Suppressor macrophage treated with lipopolysaccharide for 4 hours (primary cell): ENCODE measurements at places on chromosomes 11 and 22.

DNA sequence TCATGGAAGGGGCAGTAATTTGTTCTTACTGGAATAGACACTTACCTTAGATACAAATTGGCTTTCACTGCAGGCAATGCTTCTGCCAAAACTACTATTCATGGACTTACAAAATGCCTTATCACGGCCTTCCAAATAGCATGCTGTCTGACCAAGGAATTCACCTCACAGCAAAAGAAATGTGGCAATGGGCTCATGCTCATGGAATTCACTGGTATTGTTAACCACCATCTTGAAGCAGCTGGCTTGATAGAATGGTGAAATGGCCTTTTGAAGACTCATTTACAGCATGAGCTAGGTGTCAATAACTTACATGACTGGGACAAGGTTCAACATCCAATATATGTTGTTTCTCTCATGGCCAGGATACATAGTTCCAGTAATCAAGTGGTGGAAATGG is 21.9 kb downstream of the OR5B21 start:
- no peak for DNase-seq

DNA sequence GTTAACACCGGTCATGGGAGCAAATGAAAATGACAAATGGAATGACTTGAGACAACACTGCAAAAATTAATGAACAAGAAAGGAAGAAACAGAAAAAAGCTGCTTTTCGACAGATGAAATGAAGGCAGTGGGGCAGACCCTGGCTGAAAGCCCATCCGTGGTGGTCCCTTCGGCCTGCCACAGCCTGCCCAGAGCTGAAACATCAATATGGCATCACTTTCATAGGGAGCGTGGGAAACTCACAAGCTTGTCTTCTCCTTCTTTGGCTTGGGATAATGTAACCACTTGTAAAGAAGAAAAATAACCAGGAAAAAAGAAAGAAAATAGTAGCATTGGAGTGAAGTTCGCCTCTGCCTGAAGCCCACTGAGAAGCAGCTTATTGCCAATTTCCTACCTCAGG is 78.8 kb downstream of the CTTN start:
- no peak for DNase-seq

DNA sequence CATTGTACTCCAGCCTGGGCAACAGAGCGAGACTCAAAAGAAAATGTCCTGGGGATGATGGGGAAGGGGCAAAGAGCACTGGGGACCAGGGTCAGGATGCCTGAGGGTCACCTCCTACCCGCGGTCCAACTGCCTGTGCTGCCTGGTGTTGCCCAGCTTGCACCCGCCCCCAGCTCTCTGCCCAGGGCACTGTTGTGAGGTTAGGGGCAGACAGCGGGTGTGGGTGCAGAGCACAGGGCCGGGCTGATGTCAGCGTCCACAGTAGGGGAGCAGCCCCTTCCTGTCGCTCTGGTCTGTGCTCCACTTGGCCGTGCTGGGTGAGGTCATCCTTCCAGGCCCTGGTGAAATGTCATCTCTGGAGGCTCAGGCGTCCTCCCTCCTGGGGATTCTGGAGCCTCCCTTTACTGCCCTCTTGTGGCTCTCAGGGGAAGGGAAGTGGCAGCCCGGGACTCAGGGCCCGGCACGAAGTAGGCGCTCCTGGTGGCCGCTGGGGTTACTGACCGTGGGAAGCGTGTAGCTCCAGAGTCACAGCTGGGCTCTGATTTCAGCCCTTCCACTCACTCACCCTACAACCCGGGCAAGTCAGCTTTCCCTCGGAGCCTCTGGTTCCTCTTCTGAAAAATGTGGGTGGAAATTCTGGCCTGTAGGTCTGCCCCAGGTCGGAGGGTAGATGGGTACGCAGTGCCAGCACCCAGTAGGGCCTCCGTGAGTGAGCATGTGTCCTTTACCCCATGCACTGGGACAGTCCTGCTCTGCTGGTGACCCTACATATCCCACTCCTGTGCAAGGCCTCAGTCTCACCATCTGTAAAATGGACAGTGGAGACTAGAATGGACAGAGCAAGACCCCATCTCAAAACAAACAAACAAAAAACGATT is 17.3 kb upstream of the PRR5 start:
- DNase-seq, result peak; percentile 98

DNA sequence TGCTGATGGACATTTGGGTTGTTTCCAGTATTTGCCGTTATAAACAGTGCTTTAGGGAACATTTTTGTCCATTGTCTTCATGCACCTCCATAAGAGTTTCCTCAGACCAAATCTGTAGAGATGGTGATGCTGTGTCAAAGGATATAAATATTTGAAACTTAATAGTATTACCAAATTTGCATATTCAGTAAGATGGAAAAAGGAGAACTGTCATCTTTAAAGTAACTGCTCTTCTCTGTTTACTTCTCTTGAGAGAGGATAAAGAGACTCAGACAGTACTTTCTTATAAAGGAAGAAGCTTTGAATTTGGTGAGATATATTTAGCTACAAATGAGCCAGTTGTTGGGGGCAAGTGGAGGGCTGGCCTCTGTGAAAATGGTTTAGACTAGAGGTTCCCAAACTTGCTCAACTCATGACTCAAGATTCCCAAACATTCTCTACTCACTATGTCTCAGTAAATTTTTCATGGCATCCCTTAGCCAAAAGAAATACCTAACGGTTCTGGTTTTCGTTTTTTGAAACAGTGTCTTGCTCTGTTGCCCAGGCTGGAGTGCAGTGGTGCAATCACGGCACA is 26.2 kb downstream of the SHISA8 start:
- no peak for DNase-seq

GRCh38 chr22:37098976-37099591 is 10.4 kb downstream of the TMPRSS6 start:
- no peak for DNase-seq

DNA sequence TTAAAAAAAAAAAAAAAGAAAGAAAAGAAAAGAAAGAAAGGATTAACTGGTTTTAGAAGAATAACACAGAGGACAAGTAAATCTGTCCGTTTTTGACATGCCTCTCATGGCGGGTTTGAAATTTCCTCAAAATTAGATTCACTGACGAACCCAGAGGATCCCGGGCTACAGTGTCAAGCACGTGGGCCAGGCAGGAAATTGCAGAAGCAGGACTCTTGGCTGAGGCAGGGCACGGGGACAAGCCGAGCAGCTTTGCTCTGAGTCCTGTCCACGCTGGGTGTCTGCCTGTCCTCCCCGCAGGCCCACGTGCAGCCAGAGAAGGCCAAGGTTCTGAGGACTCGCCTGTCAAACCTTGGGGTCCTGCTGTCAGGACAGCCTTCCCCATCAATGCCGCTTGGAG is 24.7 kb downstream of the GAL start:
- peak; percentile 35 for DNase-seq

GRCh38 chr22:27718186-27719035 is 83.1 kb downstream of the MN1 start:
- DNase-seq, result peak; percentile 93

DNA sequence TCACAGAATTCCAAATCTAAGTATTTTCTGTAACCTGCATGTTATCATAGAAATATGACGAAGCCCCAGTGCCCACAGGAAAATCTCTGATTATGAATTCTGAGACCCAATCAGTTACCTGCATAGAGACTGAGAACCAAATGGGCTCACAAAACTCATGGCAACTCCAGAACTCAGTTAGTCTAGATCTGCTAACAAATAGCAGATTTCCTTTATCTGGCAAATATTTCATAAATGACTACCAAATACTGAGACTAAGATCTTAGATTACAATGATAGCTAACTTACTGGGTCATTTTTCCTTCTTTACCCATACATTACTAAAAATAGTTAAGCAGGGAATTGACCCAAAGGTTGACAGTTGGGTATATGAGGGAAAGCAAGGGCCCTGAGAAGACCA is 228.1 kb upstream of the FAT3 start:
- no peak for DNase-seq

GRCh38 chr11:129283141-129283540 is 91.0 kb upstream of the ARHGAP32 start:
- no peak for DNase-seq

GRCh38 chr11:95108671-95109551 is 19.3 kb downstream of the ENDOD1 start:
- no peak for DNase-seq

- DNase-seq, result no peak
Observed at GRCh38 chr11:69286374-69287371, 7.3 kb upstream of the MYEOV start.

DNA sequence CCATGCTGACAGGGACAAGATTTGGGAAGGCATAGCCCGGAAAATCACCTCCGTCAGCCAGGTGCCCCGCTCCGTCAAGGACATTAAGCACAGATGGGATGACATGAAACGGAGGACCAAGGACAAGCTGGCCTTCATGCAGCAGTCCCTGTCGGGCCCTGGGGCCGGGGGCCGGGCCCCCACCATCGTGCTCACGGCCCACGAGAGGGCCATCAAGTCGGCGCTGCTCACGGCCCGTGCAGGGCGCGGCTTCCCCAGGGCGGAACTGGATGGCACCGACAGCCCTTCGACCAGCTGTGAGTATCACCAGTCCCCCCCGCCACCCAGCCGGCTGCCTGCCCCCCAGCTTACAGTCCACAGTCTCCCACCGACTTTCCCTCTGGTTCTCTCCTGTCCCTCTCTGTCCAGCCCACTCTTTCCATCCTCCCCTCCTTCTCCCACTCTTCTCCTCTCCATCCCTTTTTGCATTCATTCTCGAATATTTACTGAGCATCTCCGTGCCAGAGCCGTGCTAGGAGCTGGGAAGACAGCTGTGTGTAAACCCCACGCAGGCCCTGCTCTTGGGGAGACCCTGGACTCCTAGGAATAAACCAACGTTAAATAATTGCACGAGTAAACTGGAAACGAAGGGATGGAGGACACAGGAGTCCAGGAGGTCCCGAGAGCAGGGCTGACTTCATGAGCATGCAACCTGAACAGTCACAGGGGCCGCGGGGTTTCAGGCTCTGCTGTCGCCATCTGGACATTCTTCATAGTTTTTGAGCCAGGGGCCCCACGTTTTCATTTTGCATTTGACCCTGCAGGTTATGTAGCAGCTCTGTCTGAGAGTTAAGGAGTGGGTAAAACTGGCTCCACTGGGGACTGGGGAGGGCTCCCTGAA is 62.8 kb downstream of the PRDM11 start:
- DNase-seq, result no peak

DNA sequence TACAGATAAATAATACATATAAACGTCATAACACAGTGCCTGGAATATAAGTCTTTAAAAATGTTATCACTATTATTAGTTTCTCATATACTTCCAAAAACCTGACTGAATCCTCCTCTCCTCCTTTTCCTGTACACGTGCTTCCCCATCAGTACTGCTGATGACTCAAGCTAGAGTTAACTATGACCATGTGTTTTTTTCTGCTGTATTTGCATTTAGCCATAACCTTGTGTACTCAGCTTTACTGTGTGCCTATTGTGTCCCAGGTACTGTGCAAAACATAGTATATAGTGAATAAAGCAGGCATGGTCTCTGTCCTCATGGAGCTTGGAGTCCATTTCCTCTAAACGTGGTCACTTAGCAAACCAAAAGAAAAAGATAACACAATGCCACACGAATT is 56.5 kb upstream of the ARHGAP32 start:
- no peak for DNase-seq

DNA sequence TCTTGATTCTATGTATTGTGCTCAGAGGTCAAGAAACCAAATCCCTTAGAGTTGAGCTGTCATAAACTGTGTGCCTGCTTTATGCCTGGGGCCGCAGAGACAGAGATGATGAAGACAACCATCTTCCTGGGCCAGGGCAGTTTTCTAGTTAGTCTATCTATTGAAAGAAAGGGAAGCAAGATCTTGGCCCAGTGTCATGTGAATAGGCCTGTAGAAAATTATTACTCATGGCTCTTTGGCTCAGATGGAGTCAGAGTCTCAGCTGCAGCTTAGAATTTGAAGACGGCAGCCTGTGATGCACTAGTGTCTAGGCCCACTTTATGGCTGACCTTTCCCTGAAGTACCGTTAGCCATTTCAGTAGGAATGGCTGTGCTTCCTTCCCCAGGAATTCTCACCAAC is 112.0 kb downstream of the DBX1 start:
- peak; percentile 5 for DNase-seq

- no peak for DNase-seq
Observed at GRCh38 chr11:121237686-121238658, 54.6 kb upstream of the SC5D start.

- peak; percentile 78 for DNase-seq
Observed at GRCh38 chr11:74388678-74389327, 9.4 kb downstream of the PGM2L1 start.

DNA sequence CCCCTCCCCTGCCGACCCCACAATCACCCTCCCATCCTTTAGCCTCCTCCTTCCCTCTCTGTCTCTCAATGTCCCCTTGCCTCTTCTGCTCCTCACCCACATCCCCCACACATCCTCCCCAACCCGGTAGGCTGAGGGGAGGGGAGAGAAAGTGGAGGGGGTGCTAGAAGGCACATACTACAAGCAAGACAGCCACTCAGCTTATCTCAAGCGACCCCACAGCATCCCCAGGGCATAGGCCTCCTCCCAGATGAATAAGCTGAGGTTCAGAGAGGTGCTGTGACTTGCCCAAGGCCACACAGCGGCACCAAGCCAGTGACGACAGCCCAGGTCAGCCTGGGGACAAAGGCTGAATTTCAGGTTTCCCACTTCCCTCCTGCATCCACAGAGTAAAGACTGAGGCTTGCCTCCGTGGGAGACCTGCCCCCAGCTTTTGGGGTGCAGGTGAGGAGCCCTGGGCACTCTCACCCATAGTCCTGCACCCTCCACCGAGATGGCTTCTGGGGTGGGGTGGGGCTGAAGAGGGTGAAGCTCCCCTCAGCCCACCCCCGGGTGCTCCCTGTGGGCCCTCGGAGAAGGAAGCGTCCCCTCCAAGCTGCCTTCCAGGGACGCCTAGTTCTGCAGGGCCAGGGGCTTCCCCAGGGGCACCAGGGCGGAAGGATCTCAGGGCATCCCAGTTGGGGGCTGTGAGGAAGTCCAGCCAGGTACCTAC is 511 bp downstream of the RAC2 start:
- no peak for DNase-seq

- DNase-seq, result no peak
Observed at GRCh38 chr11:72140661-72141060, 5.1 kb downstream of the FOLR3 start.

- peak; percentile 61 for DNase-seq
Observed at GRCh38 chr22:44127356-44127755, 53.4 kb upstream of the PARVG start.

GRCh38 chr11:58647866-58648265 is 25.4 kb downstream of the CNTF start:
- no peak for DNase-seq

GRCh38 chr22:40178417-40179409 is 988 bp downstream of the TNRC6B start:
- peak; percentile 36 for DNase-seq

GRCh38 chr22:47337161-47337621 is 574.7 kb downstream of the TBC1D22A start:
- peak; percentile 3 for DNase-seq

GRCh38 chr11:123362941-123363340 is 67.1 kb upstream of the GRAMD1B start:
- DNase-seq, result peak; percentile 20

GRCh38 chr11:66429983-66430602 is 8.6 kb downstream of the MRPL11 start:
- peak; percentile 87 for DNase-seq
